Skeletal muscle cell (primary cell): ENCODE measurements at places on chromosomes 11 and 22.
A peak's percentile ranks its signal among the peaks of the same experiment; 100 is the strongest.

- no peak for DNase-seq
Measured at GRCh38 chr11:115334932-115335788, 169.1 kb downstream of the CADM1 start.

DNA sequence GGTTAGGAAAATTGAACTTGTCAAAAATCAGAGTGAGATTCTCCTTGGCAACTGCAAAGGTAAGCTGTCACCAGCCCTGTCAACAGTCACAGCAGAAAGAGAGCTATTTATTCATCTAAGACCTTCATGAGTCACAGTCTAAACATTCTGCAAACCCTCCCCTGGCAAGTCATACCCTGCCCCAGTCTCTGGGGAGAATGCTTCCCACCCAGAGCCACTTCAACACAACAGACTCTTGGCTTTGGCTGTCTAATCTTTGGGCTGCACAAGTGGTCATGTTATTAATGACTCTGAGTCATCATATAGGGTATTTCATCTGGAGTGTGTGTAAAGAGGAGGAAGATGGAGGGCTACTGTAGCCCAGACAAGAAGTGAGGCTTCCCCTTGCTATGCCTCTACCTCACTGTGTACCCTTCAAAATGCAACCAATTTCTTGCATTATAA lies 153.4 kb downstream of the CCDC34 start:
- peak; percentile 92 for DNase-seq

- DNase-seq: no peak
Measured at GRCh38 chr22:50524676-50525103, 708 bp downstream of the SCO2 start.

- no peak for DNase-seq
Measured at GRCh38 chr11:2531277-2531986, 86.6 kb downstream of the KCNQ1 start.

DNA sequence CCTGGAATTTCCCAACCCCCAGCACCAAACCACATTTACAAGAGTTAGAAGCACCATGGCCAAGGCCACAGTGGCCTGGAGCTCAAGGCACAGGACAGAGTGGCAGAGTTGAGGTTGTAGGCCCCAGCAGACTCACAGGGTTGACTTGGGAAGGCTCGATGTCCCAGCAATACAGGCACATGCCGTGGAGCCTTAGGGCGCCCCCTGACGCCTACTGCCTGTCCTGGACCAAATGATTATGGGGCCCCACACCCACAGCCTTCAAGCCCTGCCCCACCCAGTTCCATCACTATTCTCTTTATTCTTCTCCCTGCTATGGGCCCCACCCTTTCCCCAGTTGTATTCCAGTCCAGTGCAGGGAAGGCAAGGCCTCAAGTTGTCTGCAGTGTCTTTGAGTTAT lies at the start of gene CCDC179:
Gene CCDC179, minus strand, starts transcription at position 234 of the 400 bp plus-strand sequence. Its CDS starts 53 bp downstream, at position 181.
- no peak for DNase-seq

- no peak for DNase-seq
Measured at GRCh38 chr11:11533751-11534150, 88.1 kb downstream of the GALNT18 start.
